Right lobe of liver (tissue), 6 donors: ENCODE measurements at places on chromosomes 2 and 18.
A peak's percentile ranks its signal among the peaks of the same experiment; 100 is the strongest.

DNA sequence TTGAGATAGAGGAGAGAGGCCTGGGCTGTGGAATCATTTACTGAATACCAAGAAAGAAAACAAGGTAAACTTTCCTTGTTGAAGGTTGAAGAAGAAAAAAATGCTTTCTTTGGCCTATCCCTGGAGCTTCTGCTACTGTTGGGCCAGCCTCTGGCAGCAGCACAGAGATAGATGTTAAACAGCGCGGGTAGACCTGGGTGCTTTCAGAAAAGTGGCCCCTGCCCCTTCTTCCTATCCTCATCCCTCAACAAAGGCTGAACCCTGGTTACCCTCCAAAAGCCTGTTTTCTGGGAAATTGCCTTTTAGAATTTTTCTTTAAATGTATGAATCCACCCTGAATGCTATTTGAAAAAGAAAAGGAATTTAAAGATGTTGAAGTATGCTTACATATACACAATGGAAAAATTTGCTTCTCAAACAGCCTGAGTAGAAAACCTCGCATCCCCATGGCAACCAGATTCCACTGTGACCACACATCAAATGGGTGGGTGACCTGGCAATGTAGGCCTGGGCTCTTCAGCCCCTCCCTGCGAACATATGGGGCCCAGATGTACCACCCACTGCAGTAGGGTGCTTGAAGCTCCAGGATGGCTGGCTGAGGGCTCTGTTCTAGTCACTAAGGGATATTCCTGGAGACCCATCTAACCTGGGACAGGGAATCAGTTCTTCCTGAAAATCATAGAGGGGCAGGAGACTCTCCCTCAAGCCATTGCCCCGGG lies 23.4 kb upstream of the CHRNA1 start:
- DNase-seq, result no peak

DNA sequence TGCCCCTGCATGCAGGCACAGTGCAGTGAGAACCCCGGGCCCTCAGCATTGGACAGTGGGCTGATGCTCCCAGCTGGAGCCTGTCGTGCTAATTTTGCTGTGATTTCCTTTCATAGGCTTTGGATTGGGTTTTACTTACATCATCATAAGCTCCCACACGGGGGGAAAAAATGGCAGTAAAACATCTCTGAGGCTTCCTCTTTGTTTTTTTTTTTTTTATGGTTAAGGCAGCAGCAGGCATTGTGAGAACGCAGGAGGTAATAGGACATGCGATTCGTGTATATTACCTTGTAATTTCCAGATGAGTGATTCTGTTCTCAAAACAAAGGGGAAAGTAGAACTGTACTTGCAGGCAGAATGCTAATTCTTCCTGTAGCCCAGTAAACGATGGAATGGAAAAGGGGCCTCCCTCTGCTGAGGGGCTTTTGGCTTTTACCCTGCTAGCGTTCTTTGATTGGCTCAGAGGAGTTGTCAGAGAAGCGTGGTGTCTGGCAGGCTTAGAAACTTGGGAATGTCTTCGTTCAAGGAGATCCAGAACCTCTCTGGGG lies 89.7 kb downstream of the NPAS2 start:
- no peak for DNase-seq

- no peak for DNase-seq
Measured at GRCh38 chr18:58633874-58634273, 5.0 kb upstream of the ALPK2 start.

GRCh38 chr2:51601706-51602105 lies 569.8 kb upstream of the NRXN1 start:
- no peak for DNase-seq

GRCh38 chr2:241132538-241133435 lies 16.5 kb downstream of the PASK start:
- DNase-seq, result no peak

GRCh38 chr18:53610957-53611356 lies 613.5 kb downstream of the MBD2 start:
- DNase-seq, result no peak

DNA sequence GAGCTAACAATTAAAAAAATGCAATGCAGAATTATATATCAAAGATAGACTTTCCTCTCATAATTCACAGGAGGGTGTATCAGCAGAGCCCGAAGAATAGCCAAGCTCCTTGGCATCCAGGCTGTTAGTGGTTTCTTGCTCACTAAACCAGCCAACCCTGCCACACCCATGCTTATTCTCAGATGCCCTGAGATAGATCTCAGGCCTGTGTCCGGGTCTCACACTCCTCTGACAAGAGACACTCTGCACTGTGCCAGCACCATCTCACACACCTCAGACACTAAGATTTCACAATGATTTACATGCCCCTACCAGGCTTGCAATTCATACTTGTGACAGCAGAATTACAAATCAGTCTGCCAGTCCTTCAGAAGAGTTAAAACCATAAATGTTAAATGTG lies 64.5 kb downstream of the OSBPL1A start:
- DNase-seq, result no peak

GRCh38 chr18:34222307-34223163 lies 2.2 kb downstream of the NOL4 start:
- peak; percentile 56 for DNase-seq

GRCh38 chr2:127649684-127650040 lies 3.7 kb downstream of the GPR17 start:
- DNase-seq, result peak; percentile 86

- DNase-seq, result no peak
Measured at GRCh38 chr2:234251326-234252271, 201.1 kb downstream of the SPP2 start.

- DNase-seq, result no peak
Measured at GRCh38 chr2:43135583-43135982, 90.8 kb downstream of the ZFP36L2 start.

DNA sequence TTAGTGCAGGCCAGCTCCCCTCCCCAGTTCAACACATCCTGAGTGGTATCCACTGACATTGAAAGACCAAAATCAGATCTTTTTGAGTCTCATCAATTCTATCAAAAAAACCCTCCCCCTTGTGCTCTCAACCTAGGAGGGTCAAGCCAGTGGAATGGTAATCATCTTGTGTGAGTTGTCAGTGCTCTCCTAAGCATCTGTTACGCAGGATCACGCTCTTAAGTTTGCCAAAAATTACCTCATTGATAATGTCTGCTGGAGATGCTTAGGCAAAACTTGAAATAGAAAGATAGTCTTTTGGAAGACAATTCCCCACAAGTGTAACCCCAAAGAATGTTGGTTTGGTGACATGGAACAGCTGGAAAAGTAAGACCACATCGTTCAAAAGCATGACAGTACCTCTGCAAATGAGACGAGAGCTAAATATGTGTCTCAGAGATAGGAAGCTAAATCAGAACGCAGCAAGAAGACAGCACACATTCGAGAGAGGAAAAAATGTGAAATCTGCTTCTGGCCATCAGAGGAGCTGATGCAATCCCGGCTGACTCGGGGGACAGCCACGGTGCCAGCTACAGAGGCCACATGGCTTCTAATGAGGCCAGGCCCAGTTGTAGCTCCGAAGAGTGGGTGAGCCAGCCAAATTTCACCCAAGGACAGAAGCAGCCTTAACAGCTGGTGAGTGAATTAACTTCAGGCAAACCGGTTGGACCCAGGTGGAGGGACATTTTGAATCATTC lies 753.9 kb downstream of the RNF144A start:
- no peak for DNase-seq

DNA sequence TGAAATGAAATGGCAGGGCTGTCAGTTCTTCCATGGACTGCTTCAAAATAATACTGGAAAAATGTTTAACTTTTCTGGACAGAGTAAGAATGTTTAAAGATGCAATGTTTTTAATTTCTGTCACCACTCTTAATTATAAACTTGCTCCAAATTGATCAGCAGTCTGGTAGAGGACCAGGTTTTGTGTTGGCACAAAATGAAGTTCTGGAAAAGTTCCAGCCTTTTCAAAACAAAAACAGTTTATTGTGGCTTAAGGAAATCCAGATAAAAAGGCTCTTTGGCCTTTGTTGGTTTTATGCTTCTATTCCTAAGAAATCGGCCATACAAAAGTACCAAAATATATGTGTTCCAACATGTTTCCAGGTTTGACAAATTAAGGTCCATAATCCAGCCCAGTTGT lies 48.8 kb downstream of the PTRHD1 start:
- no peak for DNase-seq

DNA sequence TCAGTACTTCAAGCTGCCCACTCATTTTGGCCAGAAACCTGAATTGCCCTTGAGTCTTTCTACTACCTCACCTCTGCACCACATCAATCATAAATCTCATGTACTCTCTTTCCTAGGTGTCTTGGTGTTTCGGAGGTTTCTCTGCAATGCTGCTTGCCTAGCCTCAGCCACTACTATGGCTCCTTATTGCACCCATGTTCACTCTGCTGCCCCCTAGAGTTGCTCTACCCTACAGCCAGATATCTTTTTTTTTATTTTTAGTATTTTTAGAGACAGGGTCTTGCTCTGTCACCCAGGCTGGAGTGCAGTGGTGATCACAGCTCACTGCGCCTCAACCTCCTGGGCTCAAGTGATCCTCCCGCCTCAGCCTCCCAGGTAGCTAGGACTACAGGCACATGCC lies 413.0 kb downstream of the PTPRM start:
- no peak for DNase-seq

- no peak for DNase-seq
Measured at GRCh38 chr2:102094917-102095316, 47.6 kb upstream of the IL1R1 start.

- no peak for DNase-seq
Measured at GRCh38 chr2:228681426-228681825, 499.9 kb upstream of the SPHKAP start.

DNA sequence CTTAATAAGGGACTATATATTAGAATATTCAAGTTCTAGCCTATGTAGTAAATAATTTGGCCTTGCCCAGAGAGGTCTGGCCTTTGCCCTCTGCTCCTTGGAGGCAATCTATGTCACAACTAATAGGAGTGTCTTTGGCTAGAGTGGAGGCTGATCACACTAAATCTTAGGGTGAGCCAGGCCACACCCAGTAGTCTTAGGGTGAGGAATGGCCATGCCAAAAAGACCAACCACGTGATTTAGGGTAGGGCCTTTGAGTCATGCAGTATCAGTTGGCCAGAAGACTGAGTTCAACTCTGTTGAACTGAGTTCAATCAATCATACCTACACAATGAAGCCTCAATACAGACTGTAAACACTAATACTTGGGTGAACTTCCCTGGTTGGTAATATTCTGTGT lies 26.0 kb upstream of the FLACC1 start:
- DNase-seq, result no peak

DNA sequence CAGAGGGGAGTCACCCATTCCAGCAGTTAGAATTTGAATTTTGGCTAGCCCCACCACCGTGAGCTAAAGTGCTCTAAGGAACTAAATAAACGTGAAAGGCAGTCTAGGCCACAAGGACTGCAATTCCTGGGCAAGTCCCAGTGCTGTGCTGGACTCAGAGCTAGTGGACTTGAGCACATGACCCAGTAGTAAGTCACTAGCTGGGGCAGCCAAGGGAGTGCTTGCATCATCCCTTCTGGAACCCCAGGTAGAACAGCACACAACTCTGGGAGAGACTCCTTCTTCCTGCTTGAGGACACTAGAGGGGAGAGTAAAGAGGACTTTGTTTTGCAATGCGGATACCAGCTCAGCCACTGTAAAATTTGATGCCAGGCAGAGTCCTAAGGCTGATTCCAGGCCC lies 672.2 kb downstream of the CPS1 start:
- no peak for DNase-seq

GRCh38 chr18:76573325-76574025 lies 78.4 kb upstream of the ZNF516 start:
- DNase-seq, result peak; percentile 75

GRCh38 chr2:158091647-158092046 lies 10.0 kb upstream of the UPP2 start:
- no peak for DNase-seq

DNA sequence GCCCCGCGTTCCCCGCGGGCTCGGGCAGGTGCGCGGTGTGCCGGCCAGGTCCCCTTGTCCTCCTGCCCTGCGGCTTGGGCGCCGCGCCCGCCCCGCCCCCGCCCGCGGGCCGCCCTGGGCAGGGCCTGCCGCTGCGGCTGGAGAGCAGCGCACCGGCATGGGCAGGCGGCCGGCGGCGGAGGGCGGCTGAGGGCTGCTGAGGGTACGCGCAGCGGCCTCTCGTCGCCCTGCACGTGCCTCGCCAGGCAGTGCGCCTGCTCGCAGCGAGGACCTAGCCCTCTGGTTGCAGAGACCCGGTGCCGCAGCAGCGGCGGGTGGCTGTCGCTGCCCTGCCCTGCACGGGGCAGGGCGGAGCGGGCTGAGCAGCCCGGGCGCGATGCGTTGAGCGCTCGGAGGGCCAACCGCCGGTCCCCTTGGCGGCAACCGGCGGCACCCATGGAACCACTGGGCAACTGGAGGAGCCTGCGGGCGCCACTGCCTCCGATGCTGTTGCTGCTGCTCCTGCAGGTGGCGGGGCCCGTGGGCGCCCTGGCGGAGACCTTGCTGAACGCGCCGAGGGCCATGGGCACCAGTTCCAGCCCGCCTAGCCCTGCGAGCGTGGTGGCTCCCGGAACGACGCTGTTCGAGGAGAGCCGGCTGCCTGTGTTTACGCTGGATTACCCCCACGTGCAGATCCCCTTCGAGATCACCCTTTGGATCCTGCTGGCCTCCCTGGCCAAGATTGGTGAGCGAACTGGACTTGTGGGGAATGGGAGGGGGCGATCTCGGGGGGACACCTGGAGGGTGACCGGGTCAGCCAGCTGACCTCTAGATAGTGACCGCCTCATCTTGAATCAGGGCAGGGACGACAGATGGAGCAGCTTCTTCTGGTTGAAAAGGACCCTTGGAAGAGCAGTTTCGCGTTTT lies at the start of gene SLC9A2:
TSS of gene SLC9A2 (plus strand) at position 140 of the 906 bp plus-strand sequence. CDS start at position 436, 296 bp downstream.
- peak; percentile 33 for DNase-seq

DNA sequence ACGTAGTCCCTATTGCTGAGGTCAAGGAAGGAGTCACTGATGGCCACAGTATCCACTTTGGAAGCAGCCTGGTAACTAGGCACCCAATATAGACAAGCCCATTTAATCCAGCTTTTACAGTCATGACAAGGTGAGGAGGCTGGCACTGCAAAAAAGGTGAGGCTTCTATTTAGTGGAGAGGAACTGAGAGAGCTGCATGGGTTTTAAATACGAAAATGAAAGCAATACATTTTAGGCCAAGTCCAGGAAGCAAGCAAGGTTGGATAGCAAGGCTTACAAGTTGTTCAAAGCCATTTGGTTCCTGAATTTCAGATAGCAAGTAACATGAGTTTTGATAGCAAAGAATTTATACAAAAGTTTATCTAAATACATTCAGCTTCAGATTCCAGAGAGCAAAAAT lies 80.4 kb downstream of the SGPP2 start:
- no peak for DNase-seq

DNA sequence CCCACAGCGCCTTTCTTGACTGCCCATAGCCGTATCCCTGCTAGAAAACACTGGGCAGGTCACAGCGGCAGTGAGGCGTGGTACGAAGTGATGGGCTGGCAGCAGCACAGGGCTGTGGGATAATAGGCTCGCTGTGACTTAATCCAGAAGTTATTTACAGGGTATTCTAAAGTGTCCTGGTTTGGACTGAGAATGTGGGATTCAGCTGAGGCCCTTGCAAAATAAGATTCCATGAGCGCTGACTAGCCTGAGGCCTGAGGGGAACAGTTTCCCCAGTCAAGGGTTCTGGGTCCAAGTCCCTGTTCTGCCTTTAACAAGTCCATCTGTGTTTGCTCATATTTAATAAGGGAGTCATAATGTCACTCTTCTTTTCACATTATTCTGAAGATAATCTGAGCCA lies 34.6 kb downstream of the SETBP1 start:
- no peak for DNase-seq

GRCh38 chr2:184646177-184646576 lies 47.8 kb downstream of the ZNF804A start:
- no peak for DNase-seq
